ENCODE measurements at places on chromosomes 1 and 21.

GRCh38 chr1:191869790-191870312 lies 288.4 kb upstream of the RGS18 start:
- DNase-seq: no peak

GRCh38 chr21:40752125-40752524 lies 94.8 kb downstream of the DSCAM start:
- DNase-seq: no peak

GRCh38 chr1:207407655-207408260 lies 46.4 kb upstream of the CR2 start:
- no peak for DNase-seq

DNA sequence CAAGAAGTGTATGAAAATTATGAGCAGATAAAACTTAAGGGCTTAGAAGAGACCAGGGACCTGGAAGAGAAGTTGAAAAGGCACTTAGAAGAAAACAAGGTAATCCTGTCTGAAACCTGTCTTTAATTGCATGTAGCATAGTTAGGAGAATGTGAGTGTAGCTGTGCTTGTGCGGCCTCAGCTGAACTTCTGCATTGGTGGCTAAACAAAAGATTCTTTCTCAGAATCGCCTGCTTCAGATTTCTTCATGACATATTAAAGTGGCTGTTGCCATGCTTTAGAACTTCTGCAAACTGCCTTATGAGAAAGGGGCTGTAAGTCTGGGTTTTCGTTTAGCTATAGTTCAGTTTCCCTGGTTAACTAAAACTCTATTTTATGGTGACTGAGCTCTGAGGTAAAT lies 94.5 kb downstream of the VPS26C start:
- DNase-seq: no peak

DNA sequence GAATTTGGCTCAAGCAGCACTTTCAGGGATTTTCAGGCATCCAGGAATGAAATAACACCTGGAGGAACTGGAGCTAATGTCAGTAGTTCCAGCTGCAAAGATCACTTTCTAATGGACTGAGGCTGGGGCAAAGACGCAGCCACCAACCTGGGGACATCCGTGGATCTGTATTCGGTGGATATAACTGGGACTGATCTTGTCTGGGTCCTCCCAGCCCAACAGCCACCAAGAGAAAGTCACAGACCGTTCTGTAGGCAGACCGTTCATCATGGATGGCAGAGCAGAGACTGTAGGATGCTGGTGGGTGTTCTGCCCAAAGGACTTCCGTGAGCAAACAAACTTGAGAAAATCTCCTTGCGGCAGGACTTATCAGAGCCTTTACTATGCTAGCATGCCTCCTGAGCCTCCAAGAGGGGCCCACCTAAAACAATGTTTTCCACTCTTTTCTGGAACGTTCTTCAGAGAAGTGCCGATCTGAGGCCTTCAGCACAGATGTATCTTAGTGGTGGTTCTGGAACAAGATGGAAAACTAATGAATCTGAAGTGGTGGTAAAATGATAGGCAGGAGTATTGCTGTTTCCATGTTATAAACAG lies 86.1 kb upstream of the KLHDC7A start:
- DNase-seq: no peak

- DNase-seq: no peak
These were observed 27.7 kb upstream of the ATP5PO start for GRCh38 chr21:33943293-33943692.

GRCh38 chr1:229538945-229539344 lies 19.6 kb downstream of the ABCB10 start:
- DNase-seq: no peak

DNA sequence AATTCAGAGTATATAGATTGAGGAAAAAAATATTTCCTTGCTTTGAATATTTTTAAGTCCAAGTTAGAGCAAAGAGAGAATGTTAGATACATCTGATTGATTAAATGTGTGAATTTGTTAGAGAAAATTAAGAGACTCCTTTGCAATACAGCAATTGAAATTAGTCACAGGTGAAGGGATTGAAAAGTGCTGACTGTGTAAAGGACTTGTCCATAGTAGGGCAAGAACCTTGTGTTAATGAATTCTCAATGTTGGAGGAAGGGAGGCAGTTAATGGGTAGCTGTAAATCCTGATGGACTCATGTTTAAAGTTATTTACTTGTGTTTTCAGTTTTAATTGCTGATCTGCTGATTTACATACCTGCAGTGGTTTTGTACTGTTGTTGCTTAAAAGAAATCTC lies 38.6 kb downstream of the ALG6 start:
- DNase-seq: no peak

DNA sequence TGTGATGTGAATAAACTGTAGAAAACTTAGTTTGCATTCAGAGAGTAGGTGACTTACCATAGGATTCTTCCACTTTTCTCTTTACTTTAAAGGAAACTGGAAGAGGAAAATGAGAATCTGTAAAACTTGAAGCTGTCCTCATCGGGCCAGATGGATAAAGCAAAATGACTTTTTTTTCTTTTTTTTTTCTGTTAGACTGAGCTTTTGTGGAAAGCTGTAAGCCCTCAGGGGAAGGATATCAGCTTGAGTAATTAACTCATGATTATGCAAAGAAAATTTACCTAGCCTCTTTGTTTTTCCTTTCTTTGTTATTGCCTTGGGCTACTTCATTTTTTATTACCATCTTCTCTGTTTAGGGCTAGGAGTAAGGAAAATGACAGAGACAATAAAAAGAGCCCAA lies 53.4 kb downstream of the DPH5 start:
- no peak for DNase-seq

DNA sequence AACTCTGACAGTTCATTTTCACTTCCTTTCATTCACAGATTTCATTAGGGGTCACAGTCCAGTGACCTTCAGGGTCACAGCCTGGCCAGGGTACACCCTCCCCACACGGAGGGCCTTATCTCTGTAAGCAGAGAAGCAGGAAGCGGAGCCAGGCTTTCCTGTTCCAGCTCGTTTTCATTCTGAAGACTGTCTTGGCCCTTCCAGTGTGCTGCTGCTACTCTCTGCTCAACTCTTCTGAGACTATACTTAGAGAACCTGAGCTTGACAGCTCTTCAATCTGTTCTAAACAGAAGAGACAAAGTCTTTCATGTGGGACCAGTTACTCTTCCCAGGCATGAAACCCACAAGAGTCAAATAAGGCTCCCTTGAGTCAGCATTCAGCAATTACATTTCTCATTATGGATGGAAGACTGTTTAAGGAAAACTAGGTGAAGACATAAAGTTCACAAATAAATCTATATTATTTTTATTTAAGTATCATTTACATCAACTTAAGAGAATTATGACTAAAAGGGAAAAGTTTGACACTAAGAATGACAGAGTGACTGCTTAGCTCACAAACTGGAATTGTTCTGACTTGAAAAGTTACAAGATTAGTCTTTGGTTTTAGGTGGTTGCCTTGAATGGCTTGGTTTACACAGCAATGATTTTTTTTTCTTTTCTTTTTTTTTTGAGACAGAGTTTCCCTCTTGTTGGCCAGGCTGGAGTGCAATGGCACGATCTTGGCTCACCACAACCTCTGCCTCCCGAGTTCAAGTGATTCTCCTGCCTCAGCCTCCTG lies 4.8 kb upstream of the TDRD10 start:
- DNase-seq: no peak

GRCh38 chr1:178645808-178646200 lies 79.2 kb upstream of the RALGPS2 start:
- peak; percentile 64 for DNase-seq

- DNase-seq: no peak
These were observed 85.5 kb downstream of the RIPK4 start for GRCh38 chr21:41681348-41681801.

DNA sequence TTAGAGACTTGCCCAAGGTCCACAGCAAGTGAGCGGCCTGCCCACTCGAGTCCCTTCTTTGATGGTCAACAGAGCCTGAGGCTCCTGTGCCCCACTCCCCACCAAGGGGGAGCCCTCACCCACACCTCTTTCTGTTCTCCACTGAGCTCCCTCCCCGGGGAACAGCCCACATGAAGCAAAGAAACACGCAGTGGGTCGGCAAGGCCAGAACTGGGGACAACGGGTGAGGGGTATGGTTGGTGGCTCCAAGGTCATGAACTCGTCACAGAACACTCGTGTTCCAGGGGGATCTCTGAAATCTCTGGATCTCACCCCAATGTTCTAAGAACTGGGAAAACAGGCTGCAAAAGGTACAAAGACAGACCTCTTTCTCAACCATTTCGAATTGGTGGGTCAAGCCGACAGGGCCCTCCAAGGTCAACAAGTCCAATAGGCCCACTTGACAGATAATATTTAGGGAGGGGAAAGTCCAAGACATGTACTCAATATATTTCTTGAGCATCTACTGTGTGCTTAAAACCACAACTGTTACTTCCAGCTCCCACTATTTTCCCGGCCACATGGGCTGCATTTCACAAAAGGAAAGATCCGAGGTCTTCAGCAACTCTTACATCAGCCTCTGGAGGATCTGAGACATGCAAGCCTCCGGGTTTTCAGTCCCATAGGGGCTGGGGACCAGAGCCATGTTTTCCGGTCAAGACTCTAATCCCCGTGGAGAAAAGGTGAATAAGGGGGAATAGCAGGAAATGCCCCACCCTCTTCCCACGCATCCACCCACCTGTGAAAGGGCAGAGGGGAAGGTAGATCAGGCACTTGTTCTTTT lies 1.1 kb upstream of the RAP1GAP start:
- no peak for DNase-seq

GRCh38 chr1:83741770-83742169 lies 257.2 kb downstream of the TTLL7 start:
- no peak for DNase-seq

GRCh38 chr1:1926886-1927660 lies 8.0 kb upstream of the TMEM52 start:
- no peak for DNase-seq

GRCh38 chr21:22278366-22278765 lies 1280.2 kb downstream of the NCAM2 start:
- no peak for DNase-seq

DNA sequence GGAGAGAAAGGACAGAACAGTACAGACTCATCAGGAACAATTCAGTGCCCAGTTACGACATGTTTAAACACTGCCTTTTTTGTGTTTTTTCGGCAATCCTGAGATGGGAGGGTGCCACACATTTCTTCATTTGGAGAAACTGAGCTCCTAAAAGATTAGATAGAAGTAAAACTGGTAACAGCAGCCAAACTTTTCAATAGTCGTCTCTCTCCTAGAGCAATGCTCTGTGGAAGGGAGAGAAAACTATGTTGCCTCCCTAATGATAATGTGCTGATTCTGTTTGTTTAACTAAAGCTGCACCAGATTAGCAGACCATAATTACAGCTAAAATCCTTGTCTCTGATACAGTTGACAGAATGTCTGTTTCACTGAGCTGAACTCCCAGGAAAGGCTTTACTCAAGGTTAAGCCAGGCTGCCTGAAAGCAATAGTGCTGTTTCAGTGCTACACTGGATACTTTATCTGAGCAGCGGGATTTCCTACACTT lies 76.2 kb upstream of the CXADR start:
- no peak for DNase-seq

GRCh38 chr1:19759740-19760089 lies 40.0 kb downstream of the TMCO4 start:
- DNase-seq: no peak

DNA sequence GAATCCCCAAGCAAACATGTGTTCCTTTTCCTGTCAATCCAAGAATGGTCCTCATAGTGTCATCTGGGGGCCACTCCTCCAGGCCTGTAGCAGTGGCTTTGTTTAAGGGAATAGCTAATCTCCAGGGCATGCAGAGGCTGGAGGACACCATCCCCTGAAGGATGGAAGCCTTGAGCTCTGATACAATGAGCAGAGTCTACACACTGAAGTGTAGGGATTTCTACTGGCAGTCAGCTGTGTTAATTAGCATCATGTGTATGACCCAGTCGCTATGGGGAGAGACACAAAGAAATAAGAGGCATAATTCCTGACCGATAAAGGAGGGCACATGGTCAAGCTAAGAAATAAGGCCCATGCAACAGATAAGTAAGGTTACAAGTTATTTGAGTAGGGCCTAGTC lies 29.1 kb downstream of the ANGEL2 start:
- no peak for DNase-seq

DNA sequence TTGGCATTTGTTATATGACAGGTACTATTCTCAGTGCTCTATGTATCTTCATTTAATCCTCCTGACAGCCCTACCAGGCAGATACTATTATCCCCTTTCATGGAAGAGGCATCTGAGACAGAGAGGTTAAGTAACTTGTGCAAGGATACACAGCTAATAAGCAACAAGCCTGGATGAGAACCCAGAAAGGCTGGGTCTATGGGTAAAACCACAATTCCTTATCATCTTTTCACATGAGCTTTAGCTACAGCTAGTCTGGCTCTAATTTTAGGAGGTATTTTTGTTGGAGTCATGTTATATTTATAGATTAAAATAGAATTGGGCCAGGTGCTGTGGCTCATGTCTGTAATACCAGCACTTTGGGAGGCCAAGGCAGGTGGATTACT lies 27.7 kb downstream of the DNTTIP2 start:
- DNase-seq: no peak

- DNase-seq: peak; percentile 60
These were observed 174.1 kb downstream of the PBX1 start for GRCh38 chr1:164733070-164733469.

- no peak for DNase-seq
These were observed 233.7 kb downstream of the SRGAP2C start for GRCh38 chr1:121418369-121419049.

DNA sequence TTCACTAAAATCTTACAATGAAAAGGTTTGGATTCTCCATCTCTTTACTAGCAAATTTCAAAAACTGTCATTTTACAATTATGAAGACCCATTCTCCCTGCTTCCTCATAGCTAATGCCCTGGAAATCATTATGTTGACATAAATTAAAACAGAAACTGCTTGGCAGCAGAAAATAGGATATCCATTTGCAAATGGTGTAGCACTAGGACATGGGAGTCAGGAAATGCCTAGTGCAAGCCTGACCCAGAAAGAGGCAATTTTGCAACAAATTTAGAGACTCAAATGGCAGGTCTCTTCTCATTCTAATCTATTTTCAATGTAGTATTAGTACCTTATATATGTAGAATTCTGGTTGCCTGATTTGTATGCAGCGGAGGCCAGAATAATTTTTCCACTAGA lies 2.2 kb downstream of the GBP5 start:
- no peak for DNase-seq

DNA sequence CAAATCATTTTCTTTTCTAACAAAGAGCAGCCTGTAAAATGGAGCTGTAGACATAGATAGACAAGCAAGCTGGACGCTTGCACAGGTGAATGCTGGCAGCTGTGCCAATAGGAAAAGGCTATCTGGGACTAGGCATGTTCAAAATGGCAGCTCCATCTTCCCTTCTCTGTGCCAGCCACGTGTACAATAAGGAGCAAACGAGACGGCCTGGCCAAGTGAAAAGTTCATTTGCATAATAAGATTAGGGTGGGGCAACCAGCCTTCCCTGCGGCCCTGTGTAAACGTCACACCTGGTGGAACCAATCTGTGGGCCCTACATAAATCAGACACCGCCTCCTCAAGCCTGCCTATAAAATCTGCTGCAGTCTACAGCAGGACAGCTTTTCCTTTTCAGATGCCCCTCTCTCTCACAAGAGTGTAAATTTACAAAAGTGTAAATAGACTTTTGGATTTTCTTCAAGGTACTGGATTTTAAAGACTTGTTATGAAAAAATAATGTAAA lies 16.6 kb upstream of the EDEM3 start:
- DNase-seq: no peak

Measured in NCI-H226 (cell line).